CD4-positive, alpha-beta T cell treated with Interleukin-17A for 1 hour (primary cell): ENCODE measurements at places on chromosomes 1 and 21.

GRCh38 chr1:244970236-244970743 is 105.9 kb upstream of the HNRNPU start:
- no peak for DNase-seq

GRCh38 chr1:24657781-24658180 is 14.7 kb downstream of the SRRM1 start:
- DNase-seq, result no peak

- DNase-seq, result no peak
Measured at GRCh38 chr21:38474124-38474523, 24.2 kb downstream of the ERG start.

DNA sequence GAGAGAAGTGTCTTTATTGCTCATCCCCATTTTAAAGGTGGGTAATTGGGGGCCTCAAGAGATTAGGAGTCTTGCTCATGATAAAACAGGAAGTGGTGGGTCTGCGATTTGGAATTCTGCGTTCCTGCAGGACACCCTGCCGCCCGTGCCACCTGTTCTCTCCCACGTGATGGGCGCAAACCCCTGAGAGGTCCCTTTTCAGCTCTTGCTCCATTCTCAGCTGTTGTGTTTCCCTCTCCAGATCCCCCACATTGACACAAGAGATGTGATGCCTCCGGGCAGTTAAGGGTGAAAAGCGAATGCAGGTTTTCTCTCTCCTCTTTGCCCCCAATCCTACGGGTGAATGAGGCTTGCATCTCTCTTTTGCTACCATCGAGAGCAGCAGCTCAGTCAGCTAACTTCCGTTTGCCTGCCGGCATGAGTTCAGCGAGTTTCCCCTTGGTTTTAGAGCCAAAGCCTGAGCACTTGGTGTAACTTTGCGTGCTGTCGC is 57.5 kb downstream of the KIF26B start:
- DNase-seq, result no peak

- DNase-seq, result peak; percentile 21
Measured at GRCh38 chr1:179082333-179082998, 596 bp downstream of the TOR3A start.

- DNase-seq, result no peak
Measured at GRCh38 chr1:3681231-3681897, 29.0 kb downstream of the TP73 start.

GRCh38 chr1:9733160-9733789 is 81.7 kb downstream of the PIK3CD start:
- no peak for DNase-seq

- DNase-seq, result no peak
Measured at GRCh38 chr1:224368409-224368808, 11.7 kb downstream of the CNIH4 start.

DNA sequence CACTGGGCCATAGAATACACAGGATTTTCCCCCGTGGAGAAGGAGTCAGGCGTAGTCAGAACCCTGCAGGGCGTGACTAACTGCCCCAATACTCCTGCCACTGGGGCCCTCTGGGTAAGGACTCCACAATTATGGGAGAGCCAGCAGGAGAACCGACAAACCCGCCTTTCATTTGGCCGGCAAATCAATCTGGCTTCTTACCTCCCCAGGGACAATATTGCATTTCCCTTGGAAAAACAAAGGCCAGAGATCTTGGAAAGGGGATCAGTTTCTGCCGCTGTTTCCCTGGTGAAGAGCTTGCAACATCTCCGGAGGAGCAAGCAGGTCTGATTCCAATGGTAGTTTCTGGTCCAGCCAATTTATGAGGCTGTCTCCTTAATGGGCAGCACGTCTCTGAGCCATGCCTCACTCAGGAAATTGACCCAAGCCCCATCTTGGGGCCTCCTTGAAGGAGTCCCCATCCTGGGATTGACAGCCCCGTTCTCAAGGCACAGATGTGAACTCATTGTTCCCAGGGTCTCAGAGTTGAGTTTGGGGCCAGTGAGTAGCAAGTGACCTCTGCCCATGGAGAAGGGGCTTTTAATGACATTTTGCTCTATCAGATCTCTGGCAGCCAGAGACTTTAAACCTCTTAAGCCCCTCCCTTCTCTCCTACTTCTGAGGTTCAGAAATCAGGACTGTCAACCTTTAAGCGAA is 4.3 kb downstream of the TRABD2B start:
- no peak for DNase-seq

DNA sequence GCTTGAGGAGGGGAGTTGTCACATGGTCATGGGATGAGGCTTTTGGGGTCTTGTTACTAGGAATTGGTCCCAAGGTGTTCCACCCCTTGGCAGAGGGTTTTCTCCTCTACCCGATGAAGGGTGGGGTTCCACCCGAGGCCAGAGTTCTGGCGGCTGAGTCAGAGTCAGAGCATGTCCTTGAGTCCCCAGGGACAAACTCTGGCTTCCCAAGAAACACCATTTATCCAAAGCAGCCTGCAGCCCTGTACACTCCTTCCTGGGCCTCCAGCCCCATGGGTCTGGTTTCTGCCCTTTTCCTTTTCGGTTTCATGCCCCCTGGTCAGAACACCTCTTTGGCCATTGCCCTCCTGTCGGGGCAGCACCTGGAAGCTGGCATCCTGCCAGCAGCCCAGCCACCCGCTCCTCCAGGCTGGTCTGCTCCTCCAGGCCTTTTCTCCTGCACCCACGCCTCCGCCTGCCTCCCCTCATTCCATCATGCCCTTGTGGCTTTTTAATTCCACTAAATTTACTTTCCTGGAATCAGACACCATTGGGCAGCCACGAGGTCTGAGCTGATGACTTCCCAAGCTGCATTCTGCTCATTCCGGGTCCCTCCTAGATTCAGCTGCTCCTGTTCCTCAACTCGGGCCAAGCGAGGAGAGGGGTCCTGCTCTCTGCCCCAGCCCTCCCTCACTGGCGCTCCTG is 301.7 kb upstream of the VAMP3 start:
- DNase-seq, result no peak

- DNase-seq, result peak; percentile 13
Measured at GRCh38 chr1:215566556-215567490, at the start of gene KCTD3. Gene KCTD3, plus strand, starts transcription at chr1:215567304. Its CDS starts 382 bp downstream, at chr1:215567686.

- DNase-seq, result no peak
Measured at GRCh38 chr1:57112148-57112547, 146.3 kb upstream of the C8B start.

DNA sequence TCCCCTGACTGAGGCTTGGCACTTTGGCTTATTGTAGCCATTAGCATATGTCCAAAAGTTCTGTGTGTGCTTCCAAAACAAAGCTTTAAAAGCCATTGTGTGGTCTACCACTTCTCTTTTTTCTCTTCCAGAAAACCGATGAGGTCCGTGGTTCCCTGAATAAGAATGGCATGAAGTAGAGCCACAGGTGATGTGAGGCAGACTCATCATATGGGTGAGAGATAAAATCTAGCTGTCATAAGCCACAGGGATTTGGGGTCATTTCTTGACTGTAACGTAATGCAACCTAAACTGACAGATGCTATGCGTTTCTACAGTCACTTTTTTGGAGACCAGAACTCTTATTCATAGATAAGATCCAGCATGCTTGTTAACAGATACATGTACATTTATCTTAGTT is 7.0 kb upstream of the GREM2 start:
- no peak for DNase-seq

GRCh38 chr1:172287208-172287607 is 133.3 kb upstream of the C1orf105 start:
- no peak for DNase-seq

DNA sequence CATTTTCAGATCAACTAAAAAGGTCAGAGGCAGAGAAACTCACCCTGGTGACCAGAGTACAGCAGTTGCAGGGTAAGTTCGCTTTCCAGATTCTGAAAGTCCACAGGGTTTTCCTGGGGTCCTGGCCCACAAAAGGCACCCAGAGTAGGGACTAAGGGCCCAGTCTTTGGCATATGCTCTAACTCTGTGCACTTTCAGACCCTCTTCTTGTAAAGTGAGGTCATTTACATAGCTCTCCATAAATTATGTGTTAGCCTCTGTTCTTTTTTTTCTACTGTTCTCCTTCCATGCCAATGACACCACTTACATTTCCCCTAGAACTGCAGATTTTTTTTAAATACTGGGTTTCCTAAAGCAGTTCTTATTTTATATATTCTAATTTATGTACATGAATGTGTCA is 6.3 kb downstream of the C1orf74 start:
- no peak for DNase-seq

DNA sequence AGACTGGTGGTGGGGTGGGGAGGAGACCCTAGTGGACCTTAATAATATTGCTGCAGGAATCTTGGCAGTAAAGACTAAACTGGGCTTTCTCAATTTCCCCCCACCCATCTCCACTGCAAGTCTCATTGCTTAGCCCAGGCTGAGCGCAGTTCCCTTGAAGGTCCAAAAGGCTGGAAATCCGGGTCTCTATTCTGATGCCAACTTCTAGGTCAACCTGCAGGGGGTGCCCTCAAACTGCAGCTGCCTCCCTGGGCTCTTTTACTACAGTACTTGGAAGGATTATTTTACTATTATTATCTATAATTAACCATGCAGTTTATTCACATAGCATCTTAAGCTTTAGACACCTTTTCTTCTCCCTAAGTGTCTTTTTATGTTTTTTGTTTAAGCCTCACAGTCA is 85.4 kb upstream of the WARS2 start:
- no peak for DNase-seq

DNA sequence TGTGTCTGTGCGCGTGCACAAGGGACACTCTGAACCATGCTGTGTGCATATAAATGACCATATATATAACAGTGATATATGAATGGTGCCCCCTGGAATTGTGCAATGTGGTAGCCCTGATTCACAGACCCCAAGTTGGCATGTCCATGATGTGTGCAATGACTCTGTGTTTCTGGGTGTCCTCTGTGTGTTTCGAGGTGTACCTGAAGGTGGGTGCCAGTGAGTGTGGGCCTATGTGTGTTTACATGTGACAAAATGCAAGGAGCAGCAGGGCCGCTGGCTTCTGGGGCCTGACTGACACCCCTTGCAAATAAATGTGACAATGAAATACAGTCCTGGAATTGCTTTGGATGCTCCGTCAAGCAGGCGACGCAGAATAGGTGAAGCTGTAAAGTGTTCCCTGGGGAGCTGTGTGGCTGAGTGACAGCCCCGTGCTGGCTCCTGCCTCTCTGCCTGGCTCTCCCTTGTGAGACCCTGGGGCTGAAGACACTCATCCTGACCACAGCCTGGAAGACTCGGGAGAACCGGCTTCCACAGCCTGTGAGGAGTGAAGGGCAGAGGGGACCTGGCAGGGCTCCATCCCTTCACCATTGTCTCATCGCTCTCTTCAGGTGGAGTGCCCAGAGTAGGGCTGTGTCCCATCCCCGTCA is 38.2 kb upstream of the CSF3R start:
- no peak for DNase-seq

- no peak for DNase-seq
Measured at GRCh38 chr1:55696181-55696754, 481.1 kb upstream of the USP24 start.

DNA sequence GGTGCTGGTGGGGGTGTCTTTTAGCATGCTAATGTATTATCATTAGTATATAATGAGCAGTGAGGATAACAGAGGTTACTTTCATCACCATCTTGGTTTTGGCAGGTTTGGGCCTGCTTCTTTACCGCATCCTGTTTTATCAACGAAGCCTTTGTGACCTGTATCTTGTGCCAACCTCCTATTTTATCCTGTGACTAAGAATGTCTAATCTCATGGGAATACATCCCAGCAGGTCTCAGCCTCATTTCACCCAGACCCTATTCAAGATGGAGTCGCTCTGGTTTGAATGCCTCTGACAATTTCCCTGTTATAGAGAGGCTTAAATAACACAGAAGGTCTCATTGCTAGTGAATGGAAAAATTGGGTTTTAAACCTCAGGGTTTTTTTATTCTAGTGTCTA is 300.8 kb upstream of the PROX1 start:
- DNase-seq, result no peak

DNA sequence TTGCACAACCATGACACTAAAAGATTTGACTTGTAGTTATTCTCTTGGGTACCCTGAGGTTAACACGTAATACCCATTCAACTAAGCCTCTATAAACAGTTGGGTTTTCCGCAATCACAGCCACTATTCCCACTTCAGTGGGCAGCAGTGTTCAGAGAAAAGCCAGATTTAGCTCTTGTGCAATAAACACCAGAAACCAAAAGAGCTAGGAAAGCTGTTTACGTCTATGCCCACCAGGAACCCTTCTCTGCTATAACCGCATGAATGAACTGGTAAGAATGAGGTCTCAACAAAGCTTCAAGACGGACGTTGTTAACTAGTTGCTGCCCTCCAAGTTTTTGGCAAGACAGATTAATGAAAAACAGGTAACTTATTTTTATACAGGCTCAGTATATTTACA is 101.3 kb downstream of the SLC45A1 start:
- DNase-seq, result no peak

- DNase-seq, result peak; percentile 28
Measured at GRCh38 chr1:67261680-67262079, 46.0 kb upstream of the IL12RB2 start.

DNA sequence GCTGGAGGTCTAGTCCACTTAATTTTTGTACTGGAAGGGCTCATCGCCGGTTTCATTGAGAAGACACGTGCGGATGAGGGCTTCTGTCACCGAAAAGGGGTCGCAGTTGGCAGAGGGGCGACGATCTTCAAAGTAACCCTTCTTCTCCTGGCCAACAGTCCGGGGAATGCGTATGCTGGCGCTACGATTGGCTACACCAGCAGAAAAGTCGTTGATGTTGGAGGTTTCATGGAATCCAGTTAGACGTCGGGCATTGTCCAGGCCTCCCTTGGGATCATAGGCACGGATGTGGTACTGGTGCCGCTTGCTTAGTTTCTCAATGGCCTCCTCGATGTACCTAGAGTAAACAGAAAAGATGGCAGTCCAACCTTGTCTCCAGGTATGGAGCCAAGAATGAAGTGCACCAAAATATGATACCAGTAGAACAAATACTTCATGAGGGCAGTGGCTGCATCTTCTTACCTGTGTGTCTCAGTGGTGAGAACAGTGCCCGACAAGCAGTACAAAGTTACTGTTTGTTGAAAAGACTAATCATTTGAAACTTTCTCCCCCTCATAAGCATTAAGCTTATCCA is 7.1 kb downstream of the GLUL start:
- no peak for DNase-seq

DNA sequence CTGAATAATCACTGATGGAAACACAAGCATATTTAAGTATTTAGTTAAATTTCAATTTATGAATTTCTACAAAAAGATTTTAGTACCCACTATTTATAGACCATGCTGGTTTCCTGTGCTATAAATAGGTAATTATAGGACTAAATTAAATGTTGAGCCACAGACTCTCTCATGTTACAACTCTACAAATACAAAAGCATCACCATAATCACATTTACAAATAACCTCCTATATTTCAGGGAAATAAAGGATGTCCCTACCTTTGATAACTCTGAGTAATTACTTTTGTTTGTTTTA is 32.6 kb upstream of the CCDC190 start:
- DNase-seq, result no peak

GRCh38 chr1:21129407-21129806 is 47.3 kb downstream of the EIF4G3 start:
- no peak for DNase-seq

GRCh38 chr1:77386276-77386675 is 104.5 kb downstream of the AK5 start:
- no peak for DNase-seq

GRCh38 chr21:46540087-46540710 is 64.7 kb downstream of the S100B start:
- DNase-seq, result peak; percentile 47

- no peak for DNase-seq
Measured at GRCh38 chr1:110594456-110595352, 11.5 kb downstream of the KCNA2 start.
